ENCODE measurements at places on chromosomes 6 and 20.
A peak's percentile ranks its signal among the peaks of the same experiment; 100 is the strongest.

GRCh38 chr6:1703923-1704322, 94.2 kb downstream of the FOXC1 start:
- DNase-seq: no peak

DNA sequence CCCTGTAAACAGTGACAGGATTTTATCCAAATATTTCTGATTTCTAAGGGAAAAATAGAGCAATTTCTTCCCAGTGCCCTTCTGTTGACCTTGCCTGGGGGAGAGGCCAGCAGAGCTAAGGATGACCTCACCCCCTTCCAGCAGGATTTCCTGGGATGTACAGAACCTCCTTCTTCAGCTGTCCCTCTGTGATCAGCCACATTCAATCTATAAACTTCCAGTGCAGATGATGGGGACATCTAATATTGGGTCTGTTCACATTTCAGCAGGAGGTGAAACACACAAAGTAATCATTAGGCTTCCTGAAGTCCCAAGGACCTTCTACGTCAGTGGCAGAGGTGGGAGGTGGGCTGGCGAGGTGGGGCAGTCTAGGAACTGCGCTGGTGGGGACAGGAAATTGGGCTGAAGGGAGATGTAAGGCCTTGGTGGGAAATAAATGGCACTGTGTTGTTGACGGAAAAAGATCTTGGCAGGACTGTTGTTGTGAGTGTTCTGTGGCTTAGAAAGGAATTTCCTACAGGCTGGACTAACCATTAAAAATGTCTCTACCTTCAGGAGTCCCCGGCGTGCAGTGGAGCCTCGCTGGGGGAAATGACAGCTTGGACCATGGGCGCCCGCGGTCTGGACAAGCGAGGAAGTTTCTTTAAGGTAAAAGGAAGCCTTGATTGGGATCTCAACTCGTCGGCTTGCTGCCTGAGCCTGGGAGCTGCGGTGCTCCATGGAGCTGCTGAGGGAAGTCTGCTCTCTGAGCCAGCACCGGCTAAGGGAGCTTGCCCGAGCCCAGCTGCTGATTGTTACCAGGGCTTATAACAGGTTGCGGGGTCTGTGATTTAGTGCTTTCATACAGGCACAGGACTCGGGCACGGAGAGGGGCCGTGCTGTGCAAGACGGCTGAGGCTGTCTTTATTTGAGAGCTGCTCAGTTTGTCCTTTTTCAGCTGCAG, 127.9 kb upstream of the NAA20 start:
- DNase-seq: no peak

GRCh38 chr6:25556516-25556915, 95.5 kb upstream of the SCGN start:
- peak; percentile 76 for DNase-seq

GRCh38 chr20:32360333-32360634, 2.2 kb downstream of the ASXL1 start:
- no peak for DNase-seq

DNA sequence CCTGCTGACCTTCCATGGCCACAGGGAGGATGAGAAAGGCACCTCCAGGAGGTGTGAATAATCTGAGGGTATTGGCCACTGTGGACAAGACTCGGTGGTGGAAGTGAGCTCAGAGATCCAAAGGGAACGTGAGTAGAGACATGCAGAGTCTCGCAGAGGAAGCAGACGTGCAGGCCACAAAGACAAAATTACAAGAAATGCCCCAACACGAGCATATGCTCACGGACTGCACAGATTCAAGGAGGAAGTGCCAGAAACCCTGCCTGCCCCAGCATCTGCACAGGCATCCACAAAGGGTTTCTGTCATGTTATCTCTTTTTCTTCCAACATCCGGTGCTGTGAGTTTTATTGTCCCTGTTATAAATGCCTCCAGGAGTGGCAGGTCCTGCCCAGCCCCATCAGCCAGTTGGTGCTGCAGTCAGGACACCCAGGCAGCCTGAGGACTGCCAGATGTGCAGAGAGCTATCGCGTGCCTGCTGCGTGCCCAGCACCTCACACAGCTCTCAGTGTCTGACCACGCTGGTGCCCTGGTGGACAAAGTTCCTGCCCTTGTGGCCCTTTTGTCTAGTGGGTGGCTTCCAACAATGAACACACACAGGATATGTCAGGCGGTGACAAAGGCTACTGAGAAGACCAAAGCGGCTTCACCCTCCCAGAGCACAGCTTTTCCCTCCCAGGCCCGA, 34.0 kb upstream of the FANCE start:
- DNase-seq: no peak

- no peak for DNase-seq
Measured at GRCh38 chr6:45469663-45470062, 91.9 kb upstream of the SUPT3H start.

GRCh38 chr6:31559606-31559957, 12.2 kb downstream of the NFKBIL1 start:
- DNase-seq: no peak

DNA sequence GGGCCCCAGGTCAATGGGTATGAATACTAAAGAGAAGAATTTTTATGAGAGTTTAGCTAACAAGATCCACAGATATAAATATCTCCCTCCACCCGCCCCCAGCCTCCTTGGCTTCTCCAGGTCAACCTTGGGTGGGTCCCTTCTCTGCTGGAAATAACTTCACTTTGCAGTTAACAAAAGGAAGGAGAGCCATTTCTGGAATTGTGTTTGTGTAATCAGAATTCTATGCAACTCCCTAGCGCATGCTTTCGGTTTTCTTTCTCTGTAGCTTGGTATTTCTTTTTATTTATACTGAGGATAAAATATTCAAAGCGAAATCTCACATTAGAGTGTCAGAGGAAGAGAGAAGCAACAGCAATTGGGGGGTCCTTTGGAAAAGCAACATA, 27.1 kb downstream of the RIPOR2 start:
- no peak for DNase-seq

DNA sequence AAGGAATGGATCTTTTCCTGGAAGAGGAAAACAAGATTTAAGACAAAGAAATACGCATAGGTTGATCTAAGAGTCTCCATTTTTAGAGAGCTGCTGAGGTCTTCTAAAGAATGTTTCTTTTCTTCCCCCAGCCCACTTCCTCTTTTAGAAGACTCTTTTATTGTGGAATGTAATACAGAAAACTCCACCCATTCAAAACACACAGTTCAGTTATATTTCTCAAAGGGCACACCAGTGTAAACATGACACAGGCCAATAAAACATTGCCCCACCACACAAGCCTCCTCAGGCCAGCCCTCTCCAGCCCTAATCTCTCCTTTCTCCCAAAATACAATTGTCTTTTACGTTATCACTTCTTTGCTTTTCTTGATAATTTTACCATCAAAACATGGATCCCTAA, 42.8 kb downstream of the SLC35B3 start:
- DNase-seq: no peak

DNA sequence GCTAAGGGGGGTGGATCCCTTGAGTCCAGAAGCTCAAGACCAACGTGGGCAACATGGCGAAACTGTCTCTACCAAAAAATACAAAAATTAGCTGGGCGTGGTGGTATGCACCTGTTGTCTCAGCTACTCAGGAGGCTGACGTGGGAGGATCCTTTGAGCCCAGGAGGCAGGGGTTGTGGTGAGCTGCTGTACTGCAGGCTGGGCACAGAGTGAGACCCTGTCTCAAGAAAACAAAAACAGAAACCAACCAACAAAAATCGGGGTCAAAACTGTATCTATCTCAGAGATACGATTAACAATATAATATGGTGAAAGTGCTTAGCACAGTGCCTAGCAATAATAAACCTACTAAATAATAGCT, 20.7 kb upstream of the BCAS1 start:
- no peak for DNase-seq

GRCh38 chr6:147287869-147288271, 83.7 kb downstream of the STXBP5 start:
- DNase-seq: peak; percentile 53

GRCh38 chr6:149651056-149651455, 2.5 kb upstream of the KATNA1 start:
- DNase-seq: no peak

GRCh38 chr6:14501240-14501639, 383.7 kb downstream of the CD83 start:
- DNase-seq: no peak

DNA sequence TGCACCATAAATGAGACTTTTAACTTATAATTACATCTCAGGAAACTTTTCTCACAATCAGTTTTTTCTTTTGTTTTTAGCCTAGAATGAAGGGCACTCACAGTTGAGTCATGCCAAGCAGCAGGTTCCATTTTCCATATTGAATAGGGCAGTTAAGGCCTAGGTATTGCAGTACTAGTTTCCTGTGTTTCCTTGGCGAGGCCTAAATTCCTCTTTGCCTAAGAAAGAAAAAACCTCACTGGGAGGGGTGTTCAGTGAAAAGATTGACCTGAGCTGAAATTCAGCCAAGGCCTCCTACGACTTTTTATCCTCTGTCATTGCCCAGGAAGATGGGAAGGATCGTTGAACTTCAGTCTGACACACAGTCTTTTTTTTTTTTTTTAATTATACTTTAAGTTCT, 85.5 kb downstream of the IMPG1 start:
- DNase-seq: no peak

- DNase-seq: peak; percentile 100
Measured at GRCh38 chr20:34875642-34876405, 588 bp upstream of the ACSS2 start.

DNA sequence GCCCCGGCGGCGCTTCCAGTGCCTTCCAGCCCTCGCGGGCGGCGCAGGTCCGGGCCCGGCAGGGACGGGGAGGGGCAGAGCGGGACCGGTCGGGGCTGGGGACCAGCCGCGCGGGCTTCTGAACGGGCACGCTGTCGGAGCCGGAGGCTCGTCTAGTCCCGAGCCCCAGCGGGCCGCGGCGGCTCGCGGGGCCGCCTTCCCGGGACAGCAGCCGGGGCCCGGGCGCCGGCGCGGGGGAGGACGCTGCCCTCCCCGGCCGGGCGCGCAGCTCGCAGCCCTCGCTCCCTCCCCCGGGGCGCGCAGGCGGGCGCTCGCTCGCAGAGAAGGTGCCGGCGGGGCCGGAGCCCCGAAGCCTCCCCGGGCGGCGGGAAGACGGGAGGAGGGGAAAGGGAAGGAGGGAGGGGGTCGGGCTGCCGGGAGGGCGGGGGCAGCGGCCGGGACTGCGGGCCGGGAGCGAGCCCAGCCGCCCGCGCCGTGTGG, 696 bp upstream of the SIRPA start:
- peak; percentile 80 for DNase-seq

GRCh38 chr6:72820906-72821305, 199.0 kb downstream of the KCNQ5 start:
- DNase-seq: no peak

- DNase-seq: peak; percentile 16
Measured at GRCh38 chr6:148203970-148204369, 138.7 kb upstream of the SASH1 start.

DNA sequence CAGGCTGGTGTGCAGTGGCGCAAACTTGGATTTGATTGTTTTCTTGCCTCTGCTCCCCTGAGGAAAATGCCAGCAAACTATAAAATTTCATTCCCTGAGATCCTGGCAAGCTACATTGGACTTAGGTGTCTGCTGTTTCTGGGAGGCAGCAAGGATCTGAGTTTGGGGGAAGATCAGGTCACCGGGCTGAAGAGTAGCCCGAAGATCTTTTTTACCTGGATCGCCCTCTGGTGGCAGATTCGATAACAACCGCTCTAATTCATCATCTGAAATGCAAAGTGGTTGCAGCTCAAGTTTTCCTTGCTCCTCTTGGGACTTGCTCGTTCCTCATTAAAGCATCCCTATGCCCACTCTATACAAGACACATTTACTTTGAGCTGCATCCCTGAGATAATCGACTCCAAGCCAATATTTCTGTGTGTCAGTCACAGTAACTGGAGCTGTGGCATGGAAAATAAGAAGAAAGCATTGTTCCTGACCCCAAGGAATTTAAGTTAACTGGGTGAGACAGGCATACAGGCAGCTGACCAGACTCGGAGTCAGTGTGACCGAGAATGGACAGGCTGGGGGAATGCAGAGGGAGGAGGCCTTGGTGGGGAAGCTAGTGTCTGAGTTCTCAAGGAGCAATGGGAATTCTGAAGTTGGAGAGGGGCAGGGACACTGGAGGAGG, 131.8 kb upstream of the PROKR2 start:
- DNase-seq: peak; percentile 72

DNA sequence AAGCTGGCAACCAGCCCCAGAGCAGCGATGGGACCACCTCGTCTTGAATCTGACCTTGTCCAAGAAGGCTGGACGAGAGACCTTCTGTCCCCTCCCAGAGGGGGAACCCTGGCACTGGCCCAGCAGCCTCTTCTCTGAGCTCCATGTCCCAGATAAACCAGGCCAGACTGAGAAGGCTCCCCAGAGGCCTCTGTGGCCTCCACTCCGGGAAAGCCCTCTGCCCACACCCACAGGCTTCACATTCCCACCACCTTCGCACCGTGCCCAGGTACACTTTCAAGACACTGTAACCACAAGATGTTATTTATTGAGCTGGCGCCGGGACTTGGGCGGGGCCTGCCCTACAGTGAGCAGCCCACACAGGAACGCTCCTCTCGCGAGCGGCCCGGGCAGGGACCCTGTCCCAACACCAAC, 33.2 kb downstream of the ADA start:
- no peak for DNase-seq

DNA sequence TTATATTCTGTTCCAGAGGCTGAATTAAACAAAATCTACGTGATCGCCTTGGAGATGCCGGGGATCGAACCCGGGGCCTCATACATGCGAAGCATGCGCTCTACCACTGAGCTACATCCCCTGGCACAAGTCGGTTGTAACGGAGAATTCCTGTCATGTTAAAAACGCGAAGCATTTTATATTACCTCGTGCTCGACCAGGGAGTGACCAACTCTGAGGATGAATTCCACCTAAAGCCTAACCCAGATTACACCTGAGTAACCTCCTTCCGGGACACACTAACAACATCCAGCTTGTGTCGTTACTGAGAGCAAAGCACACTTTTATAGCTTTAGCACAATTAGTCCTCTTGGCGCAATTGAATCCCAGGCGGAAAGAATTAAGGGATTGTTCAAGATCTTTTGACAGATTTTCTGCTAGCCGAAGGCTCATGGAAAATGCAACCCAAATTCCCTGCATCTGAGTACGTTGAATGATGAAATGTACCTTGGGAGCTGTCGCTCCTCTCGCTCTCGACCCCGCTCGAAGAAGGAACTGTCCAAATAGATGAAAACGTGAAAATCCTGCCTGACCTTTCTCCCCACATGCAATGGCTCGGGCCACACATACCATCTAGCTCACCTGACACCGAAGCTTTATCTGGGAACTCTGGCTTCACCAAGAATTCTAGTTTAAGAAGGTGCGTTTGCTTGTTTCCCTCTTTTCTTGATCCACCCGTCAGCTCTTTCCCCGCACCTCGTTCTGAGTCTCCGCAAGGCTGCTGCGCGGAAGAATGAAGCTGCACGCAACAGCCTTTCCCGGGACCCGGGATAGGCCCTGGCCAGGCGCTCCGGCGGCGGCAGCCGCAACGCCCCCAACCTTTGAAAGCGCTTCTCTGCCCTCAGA, 148.3 kb downstream of the GPX5 start:
- DNase-seq: peak; percentile 88

GRCh38 chr6:3585320-3585935, 128.6 kb upstream of the SLC22A23 start:
- DNase-seq: no peak

Data from mesendoderm (in vitro differentiated cells).